ENCODE measurements at places on chromosomes 1 and 21.

DNA sequence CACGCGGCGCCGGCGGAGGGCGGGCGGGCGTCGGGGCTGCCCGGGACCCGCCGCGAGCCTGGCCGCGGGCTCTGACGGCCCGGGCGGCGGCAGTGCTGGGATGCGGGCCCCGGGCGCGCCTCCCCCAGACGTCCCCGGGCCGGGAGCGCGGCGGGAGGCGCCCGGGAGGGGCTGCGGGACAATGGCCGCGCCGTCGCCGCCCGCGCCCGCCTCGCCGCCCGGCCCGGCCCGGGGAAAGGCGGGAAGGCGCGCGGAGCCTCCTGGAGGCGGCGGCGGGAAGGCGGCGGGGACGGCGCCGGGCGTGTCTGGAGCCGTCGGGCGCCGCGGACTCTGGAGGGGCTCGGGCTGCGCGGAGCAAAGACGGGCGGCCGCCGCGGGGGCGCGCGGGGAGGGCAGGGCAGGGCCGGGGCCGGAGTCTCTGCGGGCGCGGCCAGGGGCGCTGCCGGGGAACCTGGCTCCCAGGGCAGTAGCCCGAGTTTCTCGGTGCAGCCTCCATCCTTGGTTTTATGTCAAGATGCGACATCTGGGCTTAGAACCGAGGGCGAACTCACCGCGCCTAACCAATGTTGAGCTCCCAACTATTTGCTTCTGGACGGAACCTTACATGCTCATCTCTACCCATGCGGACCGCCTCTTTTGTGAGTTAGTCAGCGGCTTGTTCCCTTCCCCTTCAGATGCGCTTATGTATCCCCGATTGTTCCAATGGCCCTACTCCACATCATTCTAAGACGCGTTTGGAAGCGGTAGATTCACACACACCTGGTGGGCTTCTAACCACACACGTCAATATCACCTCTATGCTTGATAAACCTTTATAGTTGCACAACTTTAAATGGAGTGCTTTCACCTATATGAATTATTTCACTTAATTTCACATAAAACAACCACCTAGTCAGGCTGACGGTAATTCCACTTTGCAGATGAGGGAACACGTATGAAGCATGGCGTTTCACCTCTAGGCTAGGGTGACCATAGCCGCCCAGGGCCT lies 651 bp downstream of the ZBTB8A start:
- peak overlapping the region; percentile 87 for H3K27ac ChIP-seq
- H3K27me3 ChIP-seq, result peaks cover 19% of the 10 kb centered on the region
- H3K4me1 ChIP-seq, result peaks cover 50% of the 10 kb centered on the region
- DNase-seq, result no peak
- peak overlapping the region; percentile 97 for H3K4me3 ChIP-seq
- H3K36me3 ChIP-seq, result peaks cover 14% of the 10 kb centered on the region

DNA sequence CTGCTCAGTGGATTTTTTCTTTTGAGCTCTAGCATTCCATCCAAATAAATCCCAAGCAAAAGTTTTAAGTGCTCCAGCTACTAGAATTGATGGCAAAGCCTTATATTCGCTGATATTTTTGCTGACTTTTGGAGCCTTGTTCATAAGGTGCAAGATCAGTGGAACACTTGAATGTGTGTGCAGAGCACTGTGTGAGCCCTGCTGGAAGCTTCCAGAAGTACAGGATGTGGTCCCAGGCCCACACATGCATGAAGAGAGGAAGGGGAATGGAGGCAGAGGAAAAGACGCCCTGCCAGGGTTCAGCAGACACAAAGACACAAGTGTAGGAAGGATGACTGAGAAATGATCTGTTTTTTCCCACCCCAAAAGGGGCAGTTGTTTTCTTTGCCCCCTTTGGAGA lies 169.4 kb downstream of the KCNJ6 start:
- peaks cover 6% of the 10 kb centered on the region for H3K4me1 ChIP-seq
- H3K4me3 ChIP-seq, result no peak overlapping the region
- no peak for DNase-seq
- no peaks in the 10 kb centered on the region for H3K27me3 ChIP-seq
- no peaks in the 10 kb centered on the region for H3K36me3 ChIP-seq

DNA sequence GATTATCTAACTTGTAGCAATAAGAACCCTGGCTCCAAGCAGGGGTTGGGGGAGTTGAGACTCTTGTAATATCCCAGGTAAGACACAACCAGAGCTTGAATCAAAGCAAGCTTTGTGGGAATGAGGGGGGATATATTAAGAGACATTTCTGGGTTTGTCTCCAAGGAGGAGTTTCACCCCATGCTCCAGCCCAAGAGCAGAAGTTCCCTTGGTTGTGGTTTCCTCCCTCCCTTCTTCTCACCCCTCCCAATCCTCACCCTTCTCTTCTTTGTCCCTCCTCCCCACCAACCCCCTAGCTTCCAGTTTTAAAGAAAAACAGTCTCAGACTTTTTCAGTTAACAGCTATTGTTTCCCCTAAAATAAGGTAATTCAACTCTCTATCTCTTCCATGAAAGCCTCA lies 11.9 kb downstream of the TRAF3IP3 start:
- no peaks in the 10 kb centered on the region for H3K27me3 ChIP-seq
- no peak overlapping the region for H3K27ac ChIP-seq
- no peak overlapping the region for H3K4me3 ChIP-seq
- DNase-seq, result no peak

DNA sequence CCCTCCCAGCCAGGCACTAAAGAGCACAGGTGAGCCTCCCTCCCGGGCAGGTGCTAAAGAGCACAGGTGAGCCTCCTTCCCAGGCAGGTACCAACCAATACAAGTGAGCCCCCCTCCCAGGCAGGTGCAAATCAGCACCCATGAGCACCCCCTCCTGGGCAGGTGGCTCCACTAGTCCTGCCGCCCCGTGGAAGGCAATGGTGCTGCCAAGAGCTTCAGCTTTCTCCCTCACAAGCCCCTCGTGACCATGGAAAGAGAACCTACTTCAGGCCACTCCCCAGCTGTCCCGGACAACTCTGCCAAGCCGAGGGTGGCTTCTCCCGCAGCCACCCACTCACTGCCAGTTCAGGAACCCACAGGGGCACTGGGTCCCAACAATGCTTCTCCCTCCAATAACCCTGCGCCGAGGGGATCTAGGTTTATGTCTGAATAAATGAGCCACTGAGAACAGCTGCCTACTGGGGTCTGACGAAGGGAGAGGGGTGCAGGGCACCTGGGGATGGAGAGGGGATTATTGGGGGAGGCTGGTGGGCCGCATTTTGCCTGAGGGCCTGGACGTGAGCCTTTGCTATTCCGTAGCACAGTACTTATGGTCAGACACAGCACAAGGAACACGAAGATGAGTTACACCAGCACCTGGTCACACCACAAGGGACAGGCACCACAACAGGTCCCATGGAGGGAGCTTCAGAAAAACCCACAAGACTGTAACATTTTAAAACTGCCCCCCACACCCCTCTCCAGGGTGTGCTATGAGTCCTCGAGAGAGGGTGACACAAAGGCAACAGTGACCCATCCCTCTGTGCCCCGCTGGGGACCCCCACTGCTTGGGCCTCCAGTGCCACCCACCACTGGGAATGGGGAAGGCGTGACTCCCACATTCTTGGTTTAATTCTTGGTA lies 46.3 kb downstream of the PRDM15 start:
- H3K27ac ChIP-seq, result no peak overlapping the region
- H3K4me1 ChIP-seq, result peaks cover 17% of the 10 kb centered on the region
- H3K27me3 ChIP-seq, result no peaks in the 10 kb centered on the region
- no peak for DNase-seq
- peaks cover 33% of the 10 kb centered on the region for H3K36me3 ChIP-seq

DNA sequence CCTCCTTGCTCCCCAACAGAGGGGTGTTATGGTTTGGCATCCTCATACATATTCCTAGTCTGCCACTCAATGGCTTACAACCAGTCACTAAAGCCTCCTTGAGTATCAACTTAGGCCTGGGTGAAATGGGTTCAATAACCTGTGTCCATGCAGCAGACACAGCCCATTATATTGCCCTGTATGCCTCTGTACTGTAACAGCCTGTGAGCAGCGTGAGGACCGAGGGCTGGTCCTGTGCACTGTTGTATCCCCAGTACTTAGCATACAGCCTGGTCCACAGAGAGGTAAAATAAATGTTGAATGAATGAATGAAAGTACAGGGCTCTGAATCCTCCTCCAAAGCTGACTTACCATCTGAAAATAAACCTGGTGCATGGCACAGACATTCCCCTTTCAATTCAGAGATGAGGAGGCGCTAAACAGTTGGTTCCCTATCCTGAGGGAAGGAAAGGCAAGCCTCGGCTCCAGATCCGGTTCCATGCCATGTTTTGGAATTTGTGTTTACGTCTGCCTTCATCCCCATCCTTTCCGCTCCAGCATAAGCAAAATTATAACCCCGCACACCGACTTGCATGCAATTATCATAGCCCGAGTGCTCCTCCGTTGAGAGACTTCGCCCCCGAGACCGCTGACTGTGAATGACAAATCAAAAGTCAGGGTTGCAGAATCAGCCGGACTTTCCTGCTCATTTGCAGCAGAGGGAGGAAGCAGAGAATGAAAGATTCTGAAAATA lies 45.0 kb upstream of the DNAJC6 start:
- H3K36me3 ChIP-seq, result no peaks in the 10 kb centered on the region
- no peak for DNase-seq
- H3K4me1 ChIP-seq, result peaks cover 21% of the 10 kb centered on the region
- H3K27ac ChIP-seq, result no peak overlapping the region

- no peak overlapping the region for H3K27ac ChIP-seq
- H3K4me3 ChIP-seq, result no peak overlapping the region
- no peaks in the 10 kb centered on the region for H3K27me3 ChIP-seq
- peaks cover 15% of the 10 kb centered on the region for H3K36me3 ChIP-seq
- H3K4me1 ChIP-seq, result peaks cover 16% of the 10 kb centered on the region
Observed at GRCh38 chr1:2103266-2103900, 53.2 kb downstream of the PRKCZ start.

DNA sequence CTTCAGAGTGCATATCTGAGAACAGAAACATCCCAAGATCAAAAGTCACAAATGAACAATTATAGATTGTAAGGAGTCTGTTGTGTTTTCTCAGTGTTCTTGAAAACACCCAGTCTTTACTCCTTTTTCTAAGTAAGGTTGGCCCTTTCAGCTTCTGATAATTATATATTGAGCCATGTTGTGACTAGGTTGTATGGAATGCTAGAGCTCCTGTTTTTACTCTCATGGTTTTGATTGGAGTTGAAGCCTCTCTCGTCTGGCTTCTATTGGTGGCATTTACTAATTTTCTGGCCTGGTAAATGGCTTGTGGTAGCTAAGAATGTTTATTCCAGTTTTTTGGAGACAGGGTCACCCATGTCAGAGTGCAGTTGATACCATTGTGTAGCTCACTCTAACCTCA lies 84.7 kb downstream of the NDUFS5 start:
- H3K27me3 ChIP-seq, result no peaks in the 10 kb centered on the region
- peaks cover 7% of the 10 kb centered on the region for H3K36me3 ChIP-seq
- no peak overlapping the region for H3K4me3 ChIP-seq
- H3K27ac ChIP-seq, result no peak overlapping the region

Data from stimulated activated naive B cell treated with anti-CD40 and anti-IgM and Interleukin-4, amounts not matched to agents 10 μg/mL and 1 μg/mL and 100 μg/mL, for 72 hours (primary cell).